ENCODE measurements at places on chromosomes 7 and 10.

DNA sequence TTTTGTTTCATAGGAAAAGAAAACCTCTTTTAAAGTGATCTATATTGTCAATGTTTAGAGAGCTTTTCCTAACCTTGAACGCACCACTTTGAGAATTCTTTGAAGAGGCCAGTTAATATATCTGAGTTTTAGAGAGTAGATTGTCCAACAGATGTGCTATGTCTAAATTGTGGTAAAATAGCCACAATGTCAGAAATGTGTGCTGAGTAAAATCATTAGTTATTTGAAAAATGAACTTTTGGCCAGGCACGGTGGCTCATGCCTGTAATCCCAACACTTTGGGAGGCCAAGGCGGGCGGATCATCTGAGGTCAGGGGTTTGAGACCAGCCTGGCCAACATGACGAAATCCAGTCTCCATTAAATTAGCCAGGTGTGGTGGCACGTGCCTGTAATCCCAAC is 61.6 kb upstream of the KIAA1217 start:
- ATAC-seq = no peak

DNA sequence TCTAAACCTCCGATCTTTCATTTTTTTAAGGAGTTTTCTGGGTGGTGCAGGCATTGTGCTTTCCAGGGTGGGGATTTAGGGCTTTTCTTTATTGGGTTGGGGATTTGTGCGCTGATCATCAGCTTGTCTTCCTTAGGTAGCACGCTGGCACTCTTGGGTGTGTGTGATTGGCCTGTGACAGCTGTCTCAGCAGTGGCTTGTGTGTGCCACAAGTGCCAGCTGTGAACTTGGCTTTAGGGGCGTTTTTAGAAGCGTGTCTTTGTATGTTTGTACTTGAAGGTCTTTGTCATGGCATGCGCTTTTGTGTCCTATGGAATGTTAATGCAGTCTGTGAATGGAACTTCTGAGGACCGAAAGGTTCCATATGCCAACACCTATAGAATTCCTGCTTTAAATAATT is 788 bp downstream of the AKAP9 start:
- ATAC-seq = peak; percentile 45

DNA sequence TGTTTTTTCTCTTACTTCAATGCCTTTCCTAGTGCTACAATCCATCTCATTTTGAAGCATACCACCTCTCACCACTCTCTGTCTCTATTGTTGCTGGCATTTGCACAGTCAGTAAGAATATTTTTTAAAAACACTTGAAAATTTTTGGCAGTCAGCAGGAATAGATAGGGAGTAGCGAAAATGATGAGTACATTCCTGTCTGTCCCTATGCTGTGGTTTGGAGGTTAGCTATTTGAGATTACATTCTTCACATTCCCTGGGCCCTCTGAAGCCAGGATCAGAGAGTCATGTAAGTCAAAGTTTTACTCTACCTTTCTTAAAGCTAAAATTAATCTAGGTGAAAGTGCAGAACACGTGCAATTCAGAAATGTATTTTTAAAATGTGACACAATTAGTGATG is 53.0 kb upstream of the MAGI2 start:
- ATAC-seq = no peak

- ATAC-seq = no peak
Observed at GRCh38 chr7:133804127-133804526, 323.0 kb upstream of the LRGUK start.

DNA sequence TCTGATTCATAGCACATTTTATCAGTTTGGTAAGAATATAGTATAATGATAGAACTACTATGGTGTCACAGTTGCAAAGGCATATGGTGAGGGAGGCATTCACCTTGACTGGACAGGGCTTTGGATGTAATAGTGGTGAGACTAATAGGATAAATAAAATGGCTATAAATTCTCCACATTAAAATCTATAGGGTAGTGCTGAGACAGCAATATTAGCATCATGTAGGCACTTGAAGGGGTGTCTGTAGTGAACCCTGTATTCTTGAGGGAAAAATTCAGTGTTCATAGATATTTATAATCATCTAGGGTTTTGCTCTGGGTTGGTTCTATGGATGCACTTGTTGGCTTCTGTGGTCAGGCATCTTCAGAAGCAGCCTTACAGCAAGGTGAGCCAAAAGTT is 59.3 kb upstream of the ICA1 start:
- ATAC-seq = no peak

DNA sequence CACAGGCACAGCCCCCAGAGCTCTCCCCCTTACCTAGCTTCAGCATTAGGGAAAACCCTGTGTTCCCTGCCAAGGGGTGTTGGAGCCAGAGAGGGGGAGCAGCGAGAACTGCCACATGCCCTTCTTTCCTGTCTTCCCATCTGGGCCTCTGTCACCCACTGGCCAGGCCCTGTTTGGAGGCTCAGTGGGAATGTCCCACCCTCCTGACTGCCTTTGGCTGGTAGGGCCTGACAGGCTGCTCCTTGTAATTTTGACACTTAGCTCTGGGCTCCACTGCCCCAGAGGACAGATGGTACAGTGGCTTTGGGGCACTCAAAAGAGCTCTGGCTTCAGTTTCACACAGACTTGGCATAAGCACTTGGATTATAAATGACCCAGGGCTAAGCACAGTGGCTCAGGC is 50.6 kb downstream of the GRID2IP start:
- no peak for ATAC-seq

DNA sequence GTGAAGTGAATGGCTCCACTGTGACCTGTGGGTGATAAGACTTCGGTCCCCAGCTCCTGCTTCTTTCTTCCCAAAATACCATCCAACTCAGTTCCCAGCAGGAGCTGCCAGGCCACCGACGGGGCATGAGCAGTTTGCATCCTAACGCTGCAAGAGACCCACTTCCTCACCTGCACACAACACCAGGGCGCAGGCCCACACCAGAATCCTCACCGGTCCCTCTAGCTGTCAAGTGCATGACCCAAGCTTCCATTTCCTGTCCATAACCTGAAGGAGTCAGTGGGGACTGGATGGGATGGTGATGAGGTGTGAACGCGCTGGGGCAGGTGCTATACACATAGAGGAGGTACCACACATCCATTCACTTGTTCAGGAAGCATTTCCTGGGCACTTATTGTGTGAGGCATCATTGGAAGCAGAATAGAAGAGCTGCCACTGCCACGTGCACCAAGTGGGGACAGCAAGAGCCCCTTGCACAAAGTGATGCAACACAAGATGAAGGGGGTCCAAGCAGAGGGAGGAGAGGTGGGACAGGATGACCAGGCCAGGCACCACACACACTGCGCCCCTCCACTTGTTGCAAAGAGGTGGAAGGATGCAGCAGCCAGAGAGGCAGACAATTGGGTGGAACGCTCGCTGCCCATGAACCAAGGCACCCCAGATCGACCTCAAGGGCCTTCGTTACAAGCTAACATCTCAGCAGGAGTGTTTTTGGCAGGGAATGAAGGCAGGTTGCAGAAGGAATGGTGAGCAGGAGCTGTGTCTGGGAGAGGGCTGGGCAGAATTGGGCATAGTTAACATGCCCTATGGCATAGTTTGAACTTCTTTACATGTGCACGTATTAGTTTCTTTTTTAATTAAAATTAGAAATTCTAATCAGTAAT is 605.8 kb upstream of the MGMT start:
- ATAC-seq = no peak

DNA sequence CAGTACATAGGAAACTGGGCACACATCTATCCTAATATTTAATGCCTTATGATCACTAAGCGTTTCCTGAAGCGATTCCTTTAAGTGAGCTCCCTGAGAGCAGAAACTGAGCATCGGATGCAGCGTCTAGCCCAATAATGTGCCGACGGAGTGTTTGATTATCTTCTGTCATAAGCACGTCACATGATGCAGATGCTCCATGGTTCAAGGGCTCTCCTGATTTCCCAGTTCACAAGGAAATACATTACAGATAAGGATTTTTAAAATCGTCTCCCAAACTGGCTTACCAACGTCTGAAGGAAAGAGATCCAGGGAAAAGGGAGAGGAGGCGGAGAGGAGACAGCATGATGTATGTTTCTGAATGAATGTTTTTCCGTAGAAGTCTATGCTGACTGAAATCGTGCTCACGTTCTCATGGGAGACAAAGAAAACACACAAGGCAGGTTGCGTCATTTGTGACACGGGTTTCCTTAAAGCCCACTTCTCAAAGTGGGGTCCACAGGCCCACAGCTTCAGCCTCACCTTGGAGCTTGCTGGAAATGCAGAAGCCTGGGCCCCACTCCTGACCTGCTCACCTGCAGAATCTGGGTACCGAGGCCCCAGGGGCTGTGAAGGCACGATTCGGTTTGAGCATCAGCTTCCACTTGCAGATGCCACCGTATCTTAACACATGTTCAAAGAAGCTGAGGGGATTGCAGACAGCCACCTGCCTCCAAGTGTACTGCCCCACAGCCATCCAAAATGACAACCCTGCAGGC is 21.5 kb upstream of the INSIG1 start:
- no peak for ATAC-seq

- no peak for ATAC-seq
Observed at GRCh38 chr7:3128857-3129490, 85.3 kb upstream of the CARD11 start.

DNA sequence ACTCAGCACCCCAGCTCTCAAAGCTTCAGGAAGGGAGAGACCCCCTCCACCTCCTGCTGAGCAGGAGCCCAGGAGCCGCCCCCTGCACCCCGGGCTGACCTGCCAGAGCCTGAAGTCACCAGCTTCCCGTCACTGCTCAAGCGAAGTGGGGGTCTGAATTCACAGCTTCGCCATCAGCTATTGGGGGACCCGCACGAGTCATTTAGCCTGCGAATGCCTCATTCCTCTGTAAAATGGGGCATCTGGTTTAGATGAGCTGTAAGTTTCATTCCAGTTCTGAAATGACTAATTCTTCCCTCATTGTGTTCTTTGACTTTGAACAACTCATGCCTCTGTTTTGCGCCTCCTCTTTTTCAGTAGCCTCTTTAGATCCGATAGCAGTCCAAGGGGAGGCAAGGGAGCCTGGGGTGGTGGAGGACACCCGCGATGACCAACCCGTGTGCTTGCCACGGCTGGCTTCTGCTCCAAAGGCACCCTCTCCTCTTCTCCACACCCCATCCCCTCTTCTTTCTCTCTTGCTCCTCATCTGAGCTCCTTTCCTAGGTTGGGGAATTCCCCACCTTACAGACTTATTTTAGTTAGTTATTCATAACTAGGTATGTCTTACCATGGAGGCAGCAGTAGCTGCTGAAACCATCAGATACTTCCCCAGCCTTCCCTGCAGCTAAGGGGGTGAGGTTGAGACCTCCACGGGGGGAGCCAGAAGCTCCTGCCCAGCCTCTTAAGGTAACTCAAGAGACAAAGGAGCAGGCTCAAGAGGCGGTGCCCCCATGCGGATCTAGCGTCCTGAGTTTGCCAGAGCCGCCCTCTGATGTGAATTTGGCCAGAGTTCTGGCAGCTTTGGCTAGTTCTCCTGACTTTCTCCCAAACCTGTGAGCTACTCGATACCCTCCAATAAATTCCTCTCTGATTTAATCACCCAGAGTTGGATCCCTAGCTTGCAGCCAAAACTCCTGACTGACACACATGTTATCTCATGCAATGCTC is 47.7 kb downstream of the RBM17 start:
- peak; percentile 78 for ATAC-seq

All from activated T-helper 17 cell treated with anti-CD3 and anti-CD28 coated beads, Interleukin-2, amount 50 U/mL, for 72 hours (primary cell).